Stimulated activated CD4-positive, alpha-beta T cell treated with anti-CD3 and anti-CD28 coated beads, Interleukin-4, amount 100 ng/mL, for 48 hours (primary cell): ENCODE measurements at places on chromosomes 7 and 10.

DNA sequence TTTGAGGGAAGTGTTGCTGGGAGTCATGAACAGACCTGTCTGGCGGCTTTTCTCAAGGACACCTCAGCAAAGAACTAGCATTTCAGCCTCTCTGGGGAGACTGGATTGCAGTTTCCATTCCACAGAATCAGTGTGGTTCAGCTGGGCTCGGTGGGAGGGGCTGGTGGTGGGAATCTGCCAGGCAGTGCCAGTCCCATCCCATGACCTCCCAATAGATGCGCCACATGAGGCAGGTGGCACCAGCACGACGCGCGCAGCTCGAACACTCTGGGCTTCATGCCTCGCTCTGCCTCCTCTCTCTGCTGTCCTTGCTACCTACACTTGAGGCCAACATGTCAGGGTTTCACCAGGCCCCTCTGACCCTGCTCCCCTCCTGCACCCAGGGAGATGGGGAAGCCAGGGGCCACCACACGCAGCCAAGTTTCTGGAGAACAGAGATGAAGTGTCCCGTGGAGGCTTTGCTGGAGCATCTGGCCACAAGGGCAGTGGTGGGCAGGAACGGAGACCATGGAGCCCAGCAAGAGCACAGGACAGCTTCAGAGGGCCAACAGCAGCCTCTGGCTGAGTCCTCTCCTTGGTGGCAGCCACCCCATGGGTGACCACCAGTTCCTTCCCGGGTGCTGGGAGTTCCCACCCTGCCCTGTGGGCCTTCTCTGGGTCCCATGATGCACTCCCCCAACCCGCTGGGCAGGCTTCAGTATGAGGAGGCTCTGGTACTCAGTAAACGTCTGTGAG is 2.3 kb downstream of the NACAD start:
- no peak for DNase-seq

DNA sequence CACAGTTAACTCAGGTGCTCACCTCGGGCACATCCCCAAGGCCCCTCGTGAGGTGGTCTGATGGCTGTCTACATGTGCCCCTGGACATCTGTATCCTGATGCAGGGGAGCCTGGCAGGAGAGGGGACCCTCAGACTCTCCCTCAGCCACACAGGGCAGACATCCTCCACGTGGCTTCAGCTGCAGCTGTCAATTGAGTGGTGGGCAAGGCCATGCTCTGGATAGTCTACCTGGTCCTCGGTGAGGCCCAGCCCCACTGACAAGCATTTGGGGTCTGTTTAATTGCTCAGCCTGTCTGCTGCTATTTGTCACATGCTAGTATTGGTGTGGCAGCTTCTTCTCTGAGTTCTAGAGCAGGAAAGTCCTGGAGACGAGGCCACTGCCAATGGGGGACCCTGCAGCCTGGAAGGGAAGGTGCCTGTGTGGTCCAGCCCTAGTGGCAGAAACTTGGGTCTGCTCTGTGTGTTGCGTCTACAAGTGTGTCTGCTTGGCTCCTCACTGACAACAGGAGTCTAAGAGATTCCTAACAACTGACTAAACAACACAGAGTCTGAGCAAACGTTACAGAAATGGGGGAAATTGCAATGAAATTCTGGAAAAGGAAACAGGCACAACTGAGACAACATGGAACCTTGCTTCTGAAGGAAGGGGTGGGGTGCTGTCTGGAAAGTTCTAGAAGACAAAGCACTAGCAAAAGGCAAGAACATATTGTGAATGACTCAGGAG is 59.3 kb upstream of the IGFBP3 start:
- DNase-seq: no peak

DNA sequence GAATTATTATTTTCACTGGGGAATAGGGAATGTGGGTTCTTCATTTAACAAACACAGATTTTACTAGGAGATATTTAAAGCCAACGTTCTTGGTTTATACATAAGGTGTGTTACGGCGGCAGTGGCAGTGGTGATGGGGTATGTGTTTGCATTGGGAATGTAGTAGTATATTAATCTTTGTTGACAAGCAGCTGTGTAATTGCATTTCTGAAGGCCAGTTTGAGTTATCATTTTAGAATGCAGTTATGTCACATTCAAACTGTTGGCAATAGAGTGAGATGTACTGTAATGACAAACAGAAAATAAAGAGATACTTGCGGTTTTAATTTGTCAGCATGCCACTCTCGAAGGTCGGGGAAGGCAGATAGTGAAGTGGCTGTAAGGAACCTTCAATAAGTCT is 628.6 kb upstream of the POM121L12 start:
- DNase-seq: no peak

- no peak for DNase-seq
Observed at GRCh38 chr7:117192108-117192507, 130.8 kb downstream of the WNT2 start.

DNA sequence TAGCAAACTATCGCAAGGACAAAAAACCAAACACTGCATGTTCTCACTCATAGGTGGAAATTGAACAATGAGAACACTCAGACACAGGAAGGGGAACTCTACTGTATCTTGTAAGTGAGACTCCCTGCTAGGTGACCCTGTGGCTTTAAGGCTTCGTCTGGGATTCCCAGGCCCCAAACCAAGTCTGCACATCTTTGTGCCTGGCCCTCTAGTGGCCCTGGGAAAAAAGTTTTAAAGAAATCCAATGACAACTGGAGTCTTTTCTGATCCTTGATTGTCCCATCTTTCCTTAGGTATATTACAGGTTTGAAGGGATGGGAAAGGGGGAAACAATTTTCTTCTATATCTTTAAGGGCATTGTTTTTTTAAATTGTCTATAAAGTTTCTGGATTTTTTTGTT is 10.6 kb upstream of the LIPM start:
- DNase-seq: no peak

DNA sequence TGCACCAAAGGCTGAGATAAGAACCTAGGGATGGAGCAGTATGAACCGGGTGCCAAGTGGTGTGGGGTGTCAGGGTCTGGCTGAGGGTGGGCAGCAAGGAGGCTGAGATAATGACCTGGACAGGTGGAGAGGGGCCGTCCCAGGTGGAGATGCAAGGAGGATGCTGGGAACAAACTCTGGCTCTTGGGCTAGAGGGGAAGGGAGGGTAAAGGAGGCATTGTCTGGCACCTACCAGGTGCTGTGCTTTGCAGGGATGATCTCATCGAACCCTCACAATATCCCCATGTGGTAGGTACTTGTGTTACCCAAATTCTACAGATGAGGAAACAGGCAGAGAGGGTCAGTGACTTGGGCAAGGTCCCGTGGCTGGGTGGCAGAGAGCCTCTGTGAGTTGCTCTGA is 19.9 kb upstream of the HOXA13 start:
- no peak for DNase-seq

DNA sequence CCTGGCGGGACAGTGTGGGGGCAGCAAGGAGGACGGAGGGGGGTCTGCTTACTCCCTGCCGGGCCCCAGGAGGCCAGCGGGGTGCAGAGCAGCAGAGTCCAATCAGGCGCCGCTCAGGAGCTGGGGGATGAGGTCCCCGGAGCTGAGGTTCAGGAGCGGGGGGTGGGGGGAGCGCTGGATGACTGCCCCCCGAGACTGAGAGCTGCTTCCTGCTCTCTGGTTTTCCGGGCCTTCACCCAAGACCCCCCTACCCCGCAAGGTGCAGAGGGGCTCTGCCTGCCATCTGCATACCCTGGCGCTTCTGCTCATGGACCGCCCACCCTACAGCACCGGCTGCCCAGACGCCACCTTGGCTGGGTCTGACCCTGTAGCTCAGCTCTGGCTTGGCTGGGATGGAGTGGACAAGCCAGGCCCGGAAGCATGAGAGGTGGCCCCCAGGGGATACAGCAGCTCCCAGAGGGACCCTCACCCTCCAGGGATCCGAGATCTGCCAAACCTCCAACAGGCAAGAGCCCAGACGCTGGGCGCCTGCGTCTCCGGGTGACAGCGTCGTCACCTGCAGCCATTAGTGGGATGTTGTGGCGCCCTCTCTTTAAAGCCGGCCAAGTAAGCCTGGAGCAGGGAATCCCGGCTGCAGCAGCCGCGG is 930 bp downstream of the KNDC1 start:
- no peak for DNase-seq

DNA sequence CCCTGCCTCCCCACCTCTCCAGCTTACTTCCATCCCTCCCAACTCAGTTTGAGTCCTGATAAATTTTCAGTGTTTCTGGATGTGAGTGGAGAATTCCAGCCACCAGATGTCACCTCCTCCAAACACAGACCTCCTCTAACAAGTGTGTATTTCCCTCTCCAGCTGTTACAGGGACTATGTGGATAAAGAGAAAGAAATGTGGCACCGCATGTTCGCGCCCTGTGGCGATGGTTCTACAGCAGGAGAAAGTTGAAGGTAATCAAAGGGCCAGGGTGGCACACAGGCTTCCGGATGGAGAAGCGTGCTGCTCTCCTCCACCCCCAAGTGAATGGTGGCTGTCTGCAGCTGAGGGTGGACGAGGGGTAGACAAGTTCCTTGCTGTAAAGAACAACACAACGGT is 14.7 kb downstream of the FKBP6 start:
- no peak for DNase-seq

- DNase-seq: no peak
Observed at GRCh38 chr7:88015309-88015708, 81.3 kb downstream of the ADAM22 start.

DNA sequence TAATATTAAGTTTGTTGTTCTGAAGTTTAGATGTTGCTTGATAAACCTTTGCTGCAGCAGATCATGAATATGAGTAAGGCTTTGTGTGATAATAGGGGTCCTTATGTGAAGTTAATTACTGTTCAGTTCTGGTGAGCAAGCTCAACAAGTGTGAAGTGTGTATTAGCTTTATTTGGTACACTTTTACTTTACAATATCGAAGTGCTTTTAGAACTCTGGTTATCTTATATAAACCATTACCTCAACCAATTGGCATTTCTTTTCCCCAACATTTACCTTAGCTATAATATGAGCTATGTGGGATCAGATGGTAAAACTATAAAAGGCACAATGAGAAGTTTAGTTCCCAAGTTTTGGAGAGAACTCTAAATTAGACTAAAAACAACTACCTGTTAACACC is 127.6 kb downstream of the LCOR start:
- no peak for DNase-seq

- DNase-seq: no peak
Observed at GRCh38 chr10:91602449-91602848, 30.4 kb downstream of the PPP1R3C start.

GRCh38 chr7:115476671-115477181 is 553.8 kb downstream of the TFEC start:
- DNase-seq: no peak

DNA sequence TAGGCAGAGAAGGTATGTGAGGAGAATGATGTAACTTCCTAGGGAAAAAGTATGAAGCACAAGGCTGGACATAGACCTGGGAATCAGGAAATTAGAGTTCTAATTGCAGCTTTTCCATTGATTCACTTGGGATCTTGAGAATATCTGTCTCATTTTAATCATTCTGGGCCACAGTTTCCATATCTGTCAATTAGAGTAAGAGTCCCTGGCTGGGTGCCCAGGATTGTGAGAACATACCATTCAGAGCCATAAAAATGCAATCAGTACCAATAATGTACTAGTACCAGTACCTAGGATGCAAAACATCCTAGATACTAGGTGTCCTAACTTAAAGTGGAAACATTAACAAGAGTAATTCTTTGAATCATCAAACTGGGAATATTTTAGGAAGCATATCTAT is 29.6 kb downstream of the CAV1 start:
- DNase-seq: no peak

GRCh38 chr7:135930565-135931461 is 46.3 kb downstream of the MTPN start:
- DNase-seq: no peak

DNA sequence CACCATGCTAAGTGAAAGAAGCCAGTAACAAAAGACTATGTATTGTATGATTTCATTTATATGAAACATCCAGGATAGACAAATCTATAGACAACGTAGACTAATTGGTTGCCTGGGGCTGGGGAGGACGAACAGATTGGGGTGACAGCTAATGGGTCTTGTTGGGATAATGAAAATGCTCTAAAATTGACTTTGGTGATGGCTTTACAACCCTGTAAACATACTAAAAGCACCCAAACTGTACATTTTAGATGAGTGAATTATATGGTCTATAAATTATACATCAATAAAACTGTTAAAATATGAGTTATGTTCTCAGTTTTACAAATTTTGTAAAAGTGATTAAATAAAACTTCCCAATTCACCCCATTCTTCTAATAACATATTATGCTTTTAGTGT is 261.5 kb downstream of the ELMO1 start:
- DNase-seq: no peak

DNA sequence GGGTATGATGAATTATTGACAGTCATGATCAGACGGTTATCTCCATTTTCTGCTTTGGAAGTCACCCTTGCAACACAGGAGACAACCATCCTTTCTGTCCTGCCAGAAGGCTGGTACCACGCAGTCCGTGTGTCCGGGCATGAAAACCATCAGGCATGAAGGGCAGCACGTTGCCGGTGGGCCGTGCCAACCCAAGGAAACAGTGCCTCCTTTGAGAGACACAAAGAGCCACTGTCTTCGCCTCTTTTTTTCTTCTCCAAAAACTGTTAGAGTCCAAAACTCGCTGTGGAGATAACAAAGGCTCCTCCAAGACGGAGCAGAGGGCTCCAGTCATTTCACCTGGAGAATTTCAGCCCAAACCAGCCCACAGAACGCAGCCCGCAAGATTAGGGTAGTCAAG is 60.4 kb upstream of the ARHGAP21 start:
- no peak for DNase-seq

DNA sequence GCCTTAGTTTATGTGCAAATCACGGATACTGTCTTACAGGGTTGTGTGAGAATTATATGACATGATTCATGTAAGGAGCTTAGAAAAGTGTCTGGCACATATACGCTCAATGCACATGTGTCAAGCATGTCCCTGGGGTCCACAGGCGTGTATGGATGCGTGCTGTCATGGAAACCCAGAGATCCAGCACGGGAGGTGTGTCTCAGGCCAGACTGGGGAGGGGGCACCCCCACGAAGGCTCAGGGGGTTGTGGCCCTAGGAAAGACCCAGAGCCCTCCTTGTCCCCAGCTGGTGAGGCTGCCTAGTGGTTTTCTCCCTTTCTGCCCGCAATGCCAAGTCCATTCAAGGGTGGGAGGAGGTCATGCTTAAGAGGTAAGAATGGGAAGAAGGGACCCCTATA is 9.1 kb downstream of the BTBD16 start:
- no peak for DNase-seq

GRCh38 chr10:58360412-58361004 is 24.7 kb upstream of the TFAM start:
- DNase-seq: no peak

- no peak for DNase-seq
Observed at GRCh38 chr10:127926455-127926854, 19.6 kb downstream of the PTPRE start.

DNA sequence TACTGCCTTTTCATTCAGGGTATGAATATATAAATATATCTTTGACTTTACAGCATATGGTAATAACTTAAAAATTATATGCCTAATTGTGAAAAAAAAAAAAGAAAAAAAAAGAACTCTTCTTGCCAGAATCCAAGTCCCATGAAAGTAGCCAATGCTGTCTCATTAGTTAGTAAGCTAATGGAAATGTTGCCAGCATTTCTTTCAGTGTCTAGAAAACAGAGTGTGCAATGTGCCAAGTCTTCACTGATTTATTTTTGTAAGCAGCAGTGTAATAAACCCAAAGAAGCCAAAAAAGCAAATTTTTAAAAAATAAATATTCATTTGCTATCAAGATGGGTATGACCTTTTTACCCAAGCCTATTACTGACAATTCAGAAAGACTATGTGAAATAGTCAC is 31.1 kb upstream of the LRRN3 start:
- no peak for DNase-seq
